ENCODE measurements at places on chromosomes 5 and 9.

- no peak overlapping the region for H3K4me3 ChIP-seq
- no peak for DNase-seq
- H3K36me3 ChIP-seq: peaks cover 3% of the 10 kb centered on the region
- H3K27me3 ChIP-seq: no peaks in the 10 kb centered on the region
- no peaks in the 10 kb centered on the region for H3K4me1 ChIP-seq
Observed at GRCh38 chr9:77764894-77765780, 117.0 kb upstream of the GNA14 start.

DNA sequence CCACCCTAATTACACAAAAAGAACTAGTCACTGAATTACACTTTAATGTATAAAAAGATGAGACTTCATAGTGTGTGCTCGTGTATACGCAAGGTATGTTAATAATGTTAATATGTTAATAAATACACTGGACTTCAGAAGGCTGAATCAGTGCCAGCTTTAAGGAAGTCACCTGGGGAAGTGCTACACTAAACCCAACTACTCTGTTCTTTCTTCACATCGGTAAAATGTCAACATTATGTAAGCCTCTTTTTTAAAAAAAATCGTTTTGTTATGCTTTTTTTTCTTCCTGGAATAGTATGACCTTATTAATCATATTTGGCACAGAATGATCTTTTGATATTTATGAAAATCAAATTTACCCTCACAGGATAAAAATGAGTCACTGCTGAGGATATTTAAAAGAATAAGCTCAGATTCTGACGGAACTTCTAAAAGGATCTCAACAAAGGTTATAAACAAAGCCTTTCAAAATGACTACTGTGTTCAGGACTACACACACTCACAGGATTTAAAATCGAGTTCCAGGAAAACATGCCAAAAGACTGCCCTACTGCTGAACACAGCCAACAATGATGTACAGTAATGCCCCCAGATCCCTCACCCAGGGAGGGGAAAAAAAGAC, 75.9 kb downstream of the AUH start:
- H3K27ac ChIP-seq: no peak overlapping the region
- H3K36me3 ChIP-seq: no peaks in the 10 kb centered on the region
- no peaks in the 10 kb centered on the region for H3K4me1 ChIP-seq
- no peak overlapping the region for H3K4me3 ChIP-seq
- no peak for DNase-seq
- no peaks in the 10 kb centered on the region for H3K27me3 ChIP-seq

DNA sequence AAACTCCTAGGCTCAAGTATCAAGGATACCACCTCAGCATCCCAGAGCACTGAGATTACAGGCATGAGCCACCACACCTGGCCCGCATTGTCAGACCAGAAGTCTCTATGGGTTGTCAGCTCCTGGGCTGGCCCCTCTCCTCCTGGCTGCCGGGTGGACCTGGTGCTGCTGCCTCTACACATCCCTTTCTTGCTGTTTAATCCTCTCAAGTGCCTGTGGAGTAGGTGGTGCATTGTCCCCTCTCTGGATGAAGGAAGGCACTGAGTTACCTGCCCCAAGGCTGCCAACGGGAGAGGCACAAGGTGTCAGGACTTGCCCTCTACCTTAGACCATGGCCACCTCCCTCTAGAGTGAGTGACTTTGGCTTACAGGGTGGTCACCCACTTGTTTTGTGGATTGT, 37.4 kb downstream of the PHF2 start:
- H3K36me3 ChIP-seq: no peaks in the 10 kb centered on the region
- no peak for DNase-seq
- no peak overlapping the region for H3K27ac ChIP-seq
- H3K4me1 ChIP-seq: peaks cover 4% of the 10 kb centered on the region
- no peaks in the 10 kb centered on the region for H3K27me3 ChIP-seq
- H3K4me3 ChIP-seq: no peak overlapping the region

DNA sequence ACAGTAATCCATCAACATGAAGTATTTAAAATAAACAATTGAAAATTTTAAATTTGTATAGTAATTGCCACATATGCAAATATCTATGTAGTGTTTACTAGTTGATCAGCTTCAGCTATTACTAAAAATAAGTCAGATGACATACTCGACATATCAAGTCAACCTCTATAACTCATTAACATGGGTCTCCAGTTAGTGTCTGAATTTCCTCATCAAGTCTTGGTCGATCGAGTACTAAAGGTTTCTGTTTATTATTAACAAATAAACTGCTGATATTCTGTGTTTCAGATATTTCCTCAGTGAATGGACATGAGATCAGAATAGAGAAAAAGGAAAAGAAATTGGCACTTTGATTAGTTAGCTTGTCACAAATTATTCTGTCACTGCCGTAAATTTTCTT, 266.5 kb upstream of the ITGA1 start:
- H3K27ac ChIP-seq: no peak overlapping the region
- DNase-seq: no peak
- no peak overlapping the region for H3K4me3 ChIP-seq
- H3K4me1 ChIP-seq: no peaks in the 10 kb centered on the region
- no peaks in the 10 kb centered on the region for H3K36me3 ChIP-seq

- no peaks in the 10 kb centered on the region for H3K36me3 ChIP-seq
- DNase-seq: no peak
- H3K4me1 ChIP-seq: no peaks in the 10 kb centered on the region
- no peaks in the 10 kb centered on the region for H3K27me3 ChIP-seq
Observed at GRCh38 chr5:92659246-92659645, 921.8 kb downstream of the NR2F1-AS1 start.

DNA sequence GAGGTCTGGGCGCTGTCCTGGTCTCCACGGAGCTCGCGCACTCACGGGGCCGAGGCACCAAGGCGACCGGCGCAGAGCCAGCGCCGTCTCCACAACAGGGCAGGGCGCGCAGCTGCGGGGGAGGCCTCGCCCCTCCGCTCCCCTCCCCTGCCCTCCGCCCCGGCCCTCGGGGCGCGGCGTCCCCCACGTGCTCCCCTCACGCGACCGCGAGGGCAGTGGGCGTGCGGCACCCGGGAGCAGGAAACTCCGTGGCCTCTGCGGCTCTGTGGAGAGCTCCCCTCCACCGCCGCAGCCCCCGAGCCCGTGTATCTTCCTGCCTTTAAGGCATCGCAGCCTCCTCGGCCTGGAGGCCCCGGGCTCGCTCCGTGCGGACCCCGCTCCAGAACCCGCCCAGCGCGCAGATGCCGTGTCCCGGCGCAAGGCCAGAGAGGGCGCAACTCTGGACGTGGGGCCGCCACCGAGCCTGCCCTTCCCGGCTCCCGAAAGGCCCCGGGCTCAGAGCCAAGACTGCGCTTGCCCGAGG, 708 bp upstream of the TUBB4B start:
- no peaks in the 10 kb centered on the region for H3K27me3 ChIP-seq
- H3K27ac ChIP-seq: peak overlapping the region; percentile 83

DNA sequence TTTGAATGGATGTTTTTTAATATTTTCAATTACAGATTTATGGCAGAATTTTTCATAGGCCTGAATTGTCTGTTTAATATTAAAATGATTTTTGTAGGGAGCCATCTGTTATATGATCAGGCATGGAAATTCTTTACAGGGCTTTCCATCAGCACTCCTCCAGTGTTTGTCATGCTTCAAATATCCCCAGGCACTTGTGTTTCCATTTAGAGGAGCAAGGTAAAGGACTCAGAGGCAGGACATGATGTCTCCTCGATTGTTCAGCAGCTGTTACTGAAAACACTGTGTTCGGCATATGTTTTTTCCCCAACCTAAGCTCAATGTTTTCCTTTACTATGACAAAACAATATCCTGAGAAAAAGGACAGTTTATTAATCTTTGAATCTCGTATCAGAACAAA, 172.3 kb upstream of the RFX3 start:
- H3K36me3 ChIP-seq: no peaks in the 10 kb centered on the region
- DNase-seq: no peak
- H3K27ac ChIP-seq: no peak overlapping the region
- no peak overlapping the region for H3K4me3 ChIP-seq
- H3K27me3 ChIP-seq: no peaks in the 10 kb centered on the region
- no peaks in the 10 kb centered on the region for H3K4me1 ChIP-seq

GRCh38 chr5:124234770-124235562, 511.5 kb downstream of the ZNF608 start:
- no peak overlapping the region for H3K4me3 ChIP-seq
- no peaks in the 10 kb centered on the region for H3K36me3 ChIP-seq
- DNase-seq: no peak

- H3K27ac ChIP-seq: no peak overlapping the region
- H3K36me3 ChIP-seq: no peaks in the 10 kb centered on the region
- no peak overlapping the region for H3K4me3 ChIP-seq
- no peak for DNase-seq
Observed at GRCh38 chr5:100789694-100790093, 113.4 kb downstream of the ST8SIA4 start.

DNA sequence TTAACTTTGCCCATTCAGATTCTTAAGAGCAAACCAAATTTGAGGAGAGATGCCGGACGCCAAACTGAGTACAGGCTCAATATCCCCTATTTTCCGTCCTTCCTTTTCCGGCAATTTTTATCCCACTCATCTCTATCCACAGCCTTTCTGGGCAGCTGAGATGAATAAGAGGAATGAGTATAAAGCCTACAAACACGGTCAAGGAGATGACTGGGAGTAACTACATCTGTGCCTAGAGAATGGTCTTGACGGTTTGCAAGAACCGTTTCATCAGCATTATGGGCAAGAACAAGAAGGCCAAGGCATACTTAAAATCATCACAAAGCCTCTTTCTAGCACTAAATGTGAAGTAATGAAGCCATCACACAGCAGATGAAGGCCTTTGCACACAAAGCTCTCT, 227.3 kb downstream of the DCP2 start:
- no peaks in the 10 kb centered on the region for H3K36me3 ChIP-seq
- no peaks in the 10 kb centered on the region for H3K27me3 ChIP-seq
- H3K4me1 ChIP-seq: no peaks in the 10 kb centered on the region

GRCh38 chr9:113823421-113823820, 52.7 kb upstream of the ZNF618 start:
- H3K27ac ChIP-seq: no peak overlapping the region
- no peak for DNase-seq
- H3K36me3 ChIP-seq: no peaks in the 10 kb centered on the region
- no peaks in the 10 kb centered on the region for H3K27me3 ChIP-seq

DNA sequence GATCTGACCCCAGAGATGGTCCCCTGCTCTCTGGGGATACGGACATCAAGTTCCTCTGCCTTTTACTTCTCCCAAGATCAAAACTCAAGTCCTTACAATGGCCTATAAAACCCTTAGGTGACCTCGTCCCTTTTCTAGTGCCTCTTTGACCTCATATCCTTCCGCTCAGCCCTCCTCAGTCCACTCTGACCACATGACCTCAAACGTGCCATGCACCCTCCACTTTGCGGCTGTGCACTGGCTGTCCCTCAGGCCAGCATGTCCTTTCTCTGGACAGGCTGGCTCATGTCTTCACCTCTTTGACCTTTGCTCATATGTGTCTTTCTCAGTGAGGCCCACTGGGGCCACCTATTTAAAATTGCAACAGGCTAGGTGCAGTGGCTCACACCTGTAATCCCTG, 14.7 kb downstream of the TRMO start:
- H3K27ac ChIP-seq: peak overlapping the region; percentile 95
- H3K4me3 ChIP-seq: peak overlapping the region; percentile 51
- no peaks in the 10 kb centered on the region for H3K27me3 ChIP-seq

GRCh38 chr5:33769196-33769595, 122.6 kb downstream of the ADAMTS12 start:
- H3K36me3 ChIP-seq: no peaks in the 10 kb centered on the region
- H3K27ac ChIP-seq: no peak overlapping the region
- no peaks in the 10 kb centered on the region for H3K4me1 ChIP-seq
- DNase-seq: no peak

- H3K4me1 ChIP-seq: peaks cover 12% of the 10 kb centered on the region
- H3K36me3 ChIP-seq: no peaks in the 10 kb centered on the region
- H3K27ac ChIP-seq: peak overlapping the region; percentile 62
- peak; percentile 20 for DNase-seq
Observed at GRCh38 chr9:127568971-127569885, 42.8 kb upstream of the STXBP1 start.

- no peaks in the 10 kb centered on the region for H3K36me3 ChIP-seq
- no peaks in the 10 kb centered on the region for H3K4me1 ChIP-seq
- no peaks in the 10 kb centered on the region for H3K27me3 ChIP-seq
- no peak overlapping the region for H3K27ac ChIP-seq
Observed at GRCh38 chr5:149387982-149388381, 8.9 kb upstream of the IL17B start.

GRCh38 chr9:99415606-99416005, 193.5 kb downstream of the SEC61B start:
- no peaks in the 10 kb centered on the region for H3K4me1 ChIP-seq
- H3K4me3 ChIP-seq: no peak overlapping the region
- H3K27ac ChIP-seq: no peak overlapping the region
- H3K36me3 ChIP-seq: no peaks in the 10 kb centered on the region

DNA sequence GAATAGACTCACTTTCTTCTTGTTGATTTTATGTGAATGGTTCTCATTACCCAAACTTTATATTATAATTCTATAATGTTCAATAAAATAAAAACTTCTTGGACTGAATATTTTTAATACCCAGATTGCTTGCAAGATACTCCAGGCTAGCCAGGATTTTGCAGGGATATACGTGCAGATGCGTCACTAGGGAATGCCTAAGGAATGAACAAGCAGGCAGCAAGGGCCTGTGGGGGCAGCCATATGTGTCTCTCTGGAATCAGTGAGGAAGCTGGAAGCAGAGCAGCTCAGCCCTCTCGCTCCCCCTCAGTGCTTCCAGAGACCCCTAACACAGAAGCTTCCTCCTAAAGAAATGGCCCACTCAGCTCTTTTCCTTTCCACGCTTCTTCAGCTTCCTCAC, 457.4 kb downstream of the CCDC171 start:
- H3K36me3 ChIP-seq: no peaks in the 10 kb centered on the region
- no peak overlapping the region for H3K4me3 ChIP-seq
- DNase-seq: no peak
- no peaks in the 10 kb centered on the region for H3K4me1 ChIP-seq

DNA sequence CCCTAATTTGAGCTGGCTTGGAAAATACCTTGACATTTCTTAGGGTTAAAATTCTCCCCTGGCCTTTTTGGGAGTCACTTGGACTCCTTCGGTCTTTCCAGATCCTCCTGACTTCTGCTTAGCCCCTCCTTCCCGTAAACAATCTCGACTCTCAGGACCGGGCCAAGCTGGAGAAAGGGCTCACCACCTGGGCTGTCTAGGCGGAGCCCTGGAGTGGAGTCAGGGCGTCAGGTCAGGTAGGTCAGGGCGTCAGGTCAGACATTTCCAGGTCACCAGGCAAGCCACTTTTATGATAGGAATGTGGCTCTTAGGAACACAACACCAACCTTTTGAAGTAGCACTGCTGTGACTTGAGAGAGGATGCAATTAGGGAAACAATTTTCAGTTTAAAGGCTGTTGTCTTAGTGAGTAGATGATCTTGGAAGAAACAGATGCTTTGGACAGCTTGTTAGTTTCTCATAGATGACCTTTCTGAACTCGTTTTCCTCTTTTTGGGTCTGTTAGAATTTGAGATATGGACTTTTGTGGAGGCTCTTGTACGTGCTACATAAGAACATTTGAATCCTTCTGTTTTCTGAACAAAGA, 12.8 kb downstream of the OSTF1 start:
- no peak for DNase-seq
- no peaks in the 10 kb centered on the region for H3K27me3 ChIP-seq
- peaks cover 3% of the 10 kb centered on the region for H3K4me1 ChIP-seq
- no peak overlapping the region for H3K27ac ChIP-seq
- H3K4me3 ChIP-seq: no peak overlapping the region

- no peaks in the 10 kb centered on the region for H3K4me1 ChIP-seq
- H3K4me3 ChIP-seq: no peak overlapping the region
Observed at GRCh38 chr9:119368179-119368578, 1.1 kb downstream of the BRINP1 start.

- H3K27ac ChIP-seq: no peak overlapping the region
- no peak for DNase-seq
Observed at GRCh38 chr9:86333651-86334050, 20.6 kb downstream of the TUT7 start.

- H3K4me1 ChIP-seq: peaks cover 23% of the 10 kb centered on the region
- peaks cover 41% of the 10 kb centered on the region for H3K36me3 ChIP-seq
- H3K27me3 ChIP-seq: no peaks in the 10 kb centered on the region
Observed at GRCh38 chr9:93124793-93125192, 9.3 kb downstream of the NINJ1 start.
